ENCODE measurements at places on chromosomes 13 and 19.

GRCh38 chr13:19586904-19587634 lies 25.7 kb upstream of the TPTE2 start:
- DNase-seq = peak; percentile 83

DNA sequence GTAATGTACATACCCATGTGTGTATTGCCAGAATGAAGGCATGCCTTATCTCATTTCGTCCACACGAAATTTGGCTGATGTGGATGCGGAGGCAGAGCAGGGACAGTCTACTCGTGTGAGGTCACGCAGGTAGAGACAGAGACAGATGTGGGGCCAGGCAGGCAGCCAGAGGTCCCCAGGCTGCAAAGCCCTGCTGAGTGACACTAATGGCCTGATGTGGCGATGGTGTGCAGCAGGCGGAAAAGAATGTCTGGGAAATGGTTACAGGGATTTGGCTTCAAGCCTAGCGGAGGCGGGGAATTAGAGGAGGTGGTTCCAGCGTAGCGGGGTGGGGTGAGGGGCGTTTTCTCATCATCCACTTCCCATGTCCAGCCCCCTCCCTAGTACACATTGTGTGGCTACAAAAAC lies 4.2 kb upstream of the IZUMO2 start:
- no peak for DNase-seq

DNA sequence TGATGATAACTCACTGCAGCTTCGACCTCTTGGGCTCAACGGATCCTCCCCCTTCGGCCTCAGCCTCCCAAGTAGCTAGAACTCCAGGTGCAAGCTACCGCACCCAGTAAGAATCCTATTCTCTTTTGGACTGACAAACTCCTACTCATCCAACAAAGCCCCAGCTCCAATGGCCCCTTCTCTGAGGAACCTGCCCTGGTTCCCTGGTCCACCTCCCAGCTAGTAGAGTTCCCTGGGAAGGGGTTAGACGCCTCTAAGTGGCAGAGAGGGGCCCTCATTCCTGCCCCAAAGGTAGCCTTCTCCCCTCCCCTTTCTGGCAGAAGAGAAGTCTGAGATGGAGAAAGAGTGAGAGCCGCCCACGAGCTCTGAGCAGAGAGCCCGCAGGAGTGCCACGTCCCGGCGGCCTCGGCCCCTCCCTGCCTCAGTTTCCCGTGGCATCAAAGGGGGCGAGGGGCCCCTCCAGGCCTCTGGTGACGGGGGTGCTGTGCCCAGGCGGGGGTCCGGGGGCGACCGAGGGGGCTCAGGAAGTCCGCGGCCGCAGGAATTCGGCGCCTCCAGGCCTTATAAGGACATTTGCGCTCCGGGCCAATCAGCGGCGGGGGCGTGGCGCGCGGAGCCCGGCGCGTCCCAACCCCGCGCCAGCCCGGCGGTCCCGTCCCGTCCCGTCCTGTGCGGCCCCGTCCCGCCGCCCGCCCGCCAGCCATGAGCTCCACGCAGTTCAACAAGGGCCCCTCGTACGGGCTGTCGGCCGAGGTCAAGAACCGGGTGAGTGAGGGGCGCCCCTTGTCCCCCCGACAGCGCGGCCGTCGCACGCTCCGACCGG lies at the start of gene CNN2:
CNN2 (plus strand) TSS at position 649 of the 823 bp plus-strand sequence; CDS start at position 703, 54 bp downstream.
- peak; percentile 82 for DNase-seq

GRCh38 chr19:8615813-8616596 lies 5.5 kb upstream of the ADAMTS10 start:
- DNase-seq = peak; percentile 83

DNA sequence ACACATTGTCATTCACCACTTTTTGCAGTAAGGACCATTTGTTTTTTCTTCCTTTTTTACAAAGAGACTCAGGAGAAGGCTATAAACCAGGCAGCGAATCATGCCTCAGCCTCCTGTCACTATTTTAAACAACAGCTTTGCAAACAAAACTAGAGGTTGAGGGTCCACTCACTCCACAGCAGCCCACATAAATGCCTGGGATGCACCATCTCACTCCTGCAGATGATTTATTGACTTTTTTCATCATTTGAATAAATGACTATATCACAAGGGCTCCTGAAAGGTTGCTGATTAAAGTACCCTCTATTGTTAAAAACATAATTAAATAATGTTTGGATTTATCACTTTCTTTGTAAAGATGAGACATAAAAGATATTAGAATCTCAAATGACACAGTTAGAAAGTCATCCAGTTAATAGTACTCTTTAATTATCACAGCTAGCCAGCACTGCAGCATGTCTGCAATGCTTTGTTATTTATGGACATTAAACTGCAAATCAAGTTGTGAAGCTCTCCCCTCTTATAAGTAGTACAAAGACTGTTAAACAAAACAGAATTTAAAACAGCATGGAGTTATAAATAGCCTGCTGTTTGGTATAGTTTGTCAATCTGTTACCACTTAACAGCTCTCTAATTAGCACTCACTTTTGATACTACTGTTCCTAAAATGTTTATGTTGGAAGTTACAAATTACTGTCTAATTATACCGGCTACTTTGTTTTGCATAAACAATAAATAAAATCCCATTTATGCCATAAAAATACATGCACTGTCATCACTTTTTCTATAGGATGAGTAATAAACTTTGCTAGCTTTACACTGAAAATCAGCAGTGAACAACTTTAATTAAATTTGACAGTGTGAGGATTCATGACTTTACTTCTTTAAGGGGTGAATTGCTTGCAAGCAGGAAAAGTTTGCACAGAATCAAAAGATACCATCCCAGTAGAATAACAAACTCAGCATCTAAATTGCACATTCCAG lies 853.2 kb downstream of the UQCRFS1 start:
- no peak for DNase-seq
